ENCODE measurements at places on chromosomes 1 and 21.

- DNase-seq: no peak
These were observed 213.8 kb downstream of the GRIK1 start for GRCh38 chr21:29726044-29726443.

DNA sequence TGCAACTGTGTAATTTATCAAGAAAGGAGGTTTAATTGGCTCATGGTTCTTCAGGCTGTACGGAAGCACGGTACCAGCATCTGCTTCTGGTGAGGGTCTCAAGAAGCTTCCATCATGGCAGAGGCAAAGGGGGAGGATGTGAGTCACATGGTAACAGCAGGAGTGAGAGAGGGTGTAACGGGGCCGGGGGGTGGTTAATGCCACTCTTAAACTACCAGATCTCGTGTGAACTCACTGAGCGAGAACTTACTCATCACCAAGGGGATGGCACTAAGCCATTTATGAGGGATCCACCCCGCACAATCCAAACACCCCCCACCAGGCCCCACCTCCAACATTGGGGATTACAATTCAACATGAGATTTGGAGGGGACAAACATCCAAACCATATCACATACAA is 21.0 kb upstream of the IFFO2 start:
- no peak for DNase-seq

- peak; percentile 69 for DNase-seq
These were observed 26.8 kb downstream of the TMEM201 start for GRCh38 chr1:9615316-9616063.

- DNase-seq: no peak
These were observed 120.9 kb upstream of the PRDX6 start for GRCh38 chr1:173356191-173356762.

- no peak for DNase-seq
These were observed 58.2 kb upstream of the GADD45A start for GRCh38 chr1:67626861-67627235.

DNA sequence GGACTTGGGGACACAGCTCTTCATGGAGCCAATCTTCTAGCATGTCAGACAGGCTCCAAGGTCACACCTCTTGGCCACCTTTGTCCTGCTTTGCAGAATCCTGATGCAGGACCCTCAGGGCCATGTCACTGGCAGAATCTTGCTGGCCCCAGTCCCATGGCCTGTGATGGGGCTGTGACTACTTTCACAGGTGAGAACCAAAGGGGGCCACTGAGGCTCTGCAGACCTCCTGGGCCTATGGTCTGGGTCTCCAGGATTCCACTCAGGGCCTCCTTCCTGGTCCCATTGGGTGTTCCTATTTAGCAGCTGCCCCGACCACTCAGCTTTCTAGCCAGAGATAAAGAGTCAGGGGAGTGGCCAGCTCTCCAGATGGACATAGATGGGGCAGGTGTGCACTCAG is 238.7 kb downstream of the MATN1 start:
- DNase-seq: no peak

- DNase-seq: no peak
These were observed 167.5 kb downstream of the TPR start for GRCh38 chr1:186207391-186208085.

DNA sequence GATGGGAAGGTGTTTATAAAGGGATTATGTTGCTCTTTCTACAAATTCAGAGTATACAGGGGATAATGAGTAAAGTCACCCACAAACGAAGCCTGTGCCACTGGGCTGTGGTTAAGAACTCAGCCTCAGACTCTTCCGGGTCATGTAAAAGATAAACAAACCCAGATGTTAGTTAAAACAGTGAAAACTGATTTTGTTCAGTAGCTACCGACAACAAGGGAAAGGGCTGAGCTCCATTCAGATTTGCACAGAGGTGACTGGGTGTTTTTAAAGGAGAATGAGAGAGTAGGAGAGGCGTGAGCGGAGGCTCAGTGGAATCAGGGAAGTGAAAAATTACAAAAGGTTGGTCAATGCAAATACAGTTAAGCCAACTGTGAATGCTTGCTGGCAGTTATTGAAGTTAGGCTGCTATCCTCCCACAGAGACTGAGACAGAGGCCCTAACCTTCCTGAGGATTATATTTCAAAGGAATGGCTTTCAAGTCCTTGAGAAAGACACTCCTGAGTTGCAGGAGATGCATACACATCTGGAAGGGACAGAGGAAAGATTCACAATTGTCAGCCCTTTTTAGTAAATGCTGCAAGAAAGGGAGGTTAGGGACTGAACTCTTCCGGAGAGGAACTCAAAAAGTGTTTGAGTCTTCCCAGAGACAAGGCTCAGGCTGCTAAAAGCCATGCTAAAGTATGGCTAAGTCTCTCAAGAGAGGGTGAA is 29.9 kb upstream of the SAMD13 start:
- DNase-seq: no peak

GRCh38 chr1:166906647-166907046 is 30.6 kb upstream of the TADA1 start:
- no peak for DNase-seq

- DNase-seq: no peak
These were observed 72.6 kb downstream of the ATP6V1G3 start for GRCh38 chr1:198467907-198468306.

GRCh38 chr1:157291083-157291482 is 152.9 kb upstream of the ETV3 start:
- no peak for DNase-seq

DNA sequence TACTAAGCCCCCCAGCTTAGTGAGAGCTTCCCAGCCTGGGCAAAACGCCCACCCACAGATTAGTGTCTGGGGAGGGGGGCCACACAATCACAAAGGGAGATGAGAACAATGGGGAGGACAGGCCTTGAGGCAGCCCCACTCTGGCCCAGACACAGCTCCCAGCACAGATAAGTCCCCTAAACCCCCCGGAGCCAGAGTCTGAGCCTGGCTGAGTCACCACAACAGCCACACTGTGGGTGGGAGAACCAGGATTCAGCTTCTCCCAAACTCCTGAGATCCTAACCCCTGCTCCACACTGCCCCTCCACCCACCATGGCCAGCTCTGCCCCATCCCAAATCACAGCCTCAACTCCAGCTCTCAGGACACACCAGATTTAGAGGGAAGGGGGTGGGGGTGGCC is 4.2 kb downstream of the NECTIN4 start:
- no peak for DNase-seq

DNA sequence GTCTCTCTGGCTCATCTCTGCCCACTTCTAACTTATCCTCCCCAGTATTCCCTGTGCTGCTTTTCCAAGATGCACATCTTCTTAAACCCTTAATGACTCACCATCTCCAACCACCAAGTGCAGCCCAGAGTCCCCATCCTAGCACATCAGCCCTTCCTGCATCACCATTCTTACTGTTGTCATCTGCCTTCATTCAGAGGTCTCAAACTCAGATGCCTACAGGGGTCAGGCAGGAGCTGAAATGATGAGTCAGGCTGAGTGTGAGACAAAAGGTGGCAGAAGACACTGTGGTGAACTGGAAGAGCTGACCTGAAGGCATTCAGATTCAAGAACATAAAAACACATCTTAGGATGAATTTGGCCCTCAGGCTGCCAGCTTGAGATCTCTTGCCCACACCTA is 34.6 kb downstream of the OLFML2B start:
- DNase-seq: no peak

GRCh38 chr1:175174309-175175102 is 18.1 kb downstream of the KIAA0040 start:
- DNase-seq: no peak

GRCh38 chr1:28144203-28145135 is 32.0 kb downstream of the PTAFR start:
- DNase-seq: no peak

DNA sequence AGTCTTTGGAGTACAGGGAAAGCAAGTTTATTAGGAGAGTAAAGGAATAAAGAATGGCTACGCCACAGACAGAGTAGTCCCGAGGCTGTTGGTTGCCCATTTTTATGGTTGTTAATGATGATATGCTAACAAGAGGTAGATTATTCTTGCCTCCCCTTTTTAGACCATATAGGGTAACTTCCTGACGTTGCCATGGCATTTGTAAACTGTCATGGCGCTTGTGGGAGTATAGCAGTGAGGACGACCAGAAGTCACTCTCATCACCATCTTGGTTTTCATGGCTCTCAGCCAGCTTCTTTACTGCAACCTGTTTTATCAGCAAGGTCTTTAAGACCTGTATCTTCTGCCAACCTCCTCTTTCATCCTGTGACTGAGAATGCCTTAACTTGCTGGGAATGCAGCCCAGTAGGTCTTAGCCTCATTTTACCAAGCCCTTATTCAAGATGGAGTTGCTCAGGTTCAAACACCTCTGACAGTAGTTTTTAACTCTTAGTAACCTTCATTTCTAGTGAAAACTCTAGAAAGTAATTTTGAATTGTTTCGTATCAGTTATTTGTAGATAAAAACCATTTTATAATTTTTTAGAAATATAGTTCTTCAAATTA is 26.2 kb downstream of the TCP10L start:
- DNase-seq: no peak

DNA sequence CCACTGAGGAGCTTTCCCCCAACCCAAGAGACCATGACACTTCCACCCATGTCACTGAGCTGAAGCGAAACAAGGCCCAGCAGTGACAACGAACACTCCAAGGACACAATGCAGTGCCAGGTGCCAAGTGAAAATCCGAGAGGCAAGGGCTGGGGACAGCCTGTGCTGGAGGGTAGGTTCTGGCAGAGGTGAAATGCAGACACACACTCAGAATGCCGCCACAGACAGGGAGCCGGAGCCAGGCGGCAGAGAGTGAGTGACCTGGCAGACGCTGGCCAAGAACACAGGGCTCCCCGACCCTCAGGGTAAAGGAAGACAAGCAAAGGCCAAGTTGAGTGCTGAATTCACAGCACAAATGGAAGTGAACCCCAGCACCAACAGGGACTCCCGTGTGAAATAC is 78.9 kb downstream of the CD46 start:
- DNase-seq: no peak

GRCh38 chr1:71154429-71154828 is 73.6 kb upstream of the ZRANB2 start:
- no peak for DNase-seq

DNA sequence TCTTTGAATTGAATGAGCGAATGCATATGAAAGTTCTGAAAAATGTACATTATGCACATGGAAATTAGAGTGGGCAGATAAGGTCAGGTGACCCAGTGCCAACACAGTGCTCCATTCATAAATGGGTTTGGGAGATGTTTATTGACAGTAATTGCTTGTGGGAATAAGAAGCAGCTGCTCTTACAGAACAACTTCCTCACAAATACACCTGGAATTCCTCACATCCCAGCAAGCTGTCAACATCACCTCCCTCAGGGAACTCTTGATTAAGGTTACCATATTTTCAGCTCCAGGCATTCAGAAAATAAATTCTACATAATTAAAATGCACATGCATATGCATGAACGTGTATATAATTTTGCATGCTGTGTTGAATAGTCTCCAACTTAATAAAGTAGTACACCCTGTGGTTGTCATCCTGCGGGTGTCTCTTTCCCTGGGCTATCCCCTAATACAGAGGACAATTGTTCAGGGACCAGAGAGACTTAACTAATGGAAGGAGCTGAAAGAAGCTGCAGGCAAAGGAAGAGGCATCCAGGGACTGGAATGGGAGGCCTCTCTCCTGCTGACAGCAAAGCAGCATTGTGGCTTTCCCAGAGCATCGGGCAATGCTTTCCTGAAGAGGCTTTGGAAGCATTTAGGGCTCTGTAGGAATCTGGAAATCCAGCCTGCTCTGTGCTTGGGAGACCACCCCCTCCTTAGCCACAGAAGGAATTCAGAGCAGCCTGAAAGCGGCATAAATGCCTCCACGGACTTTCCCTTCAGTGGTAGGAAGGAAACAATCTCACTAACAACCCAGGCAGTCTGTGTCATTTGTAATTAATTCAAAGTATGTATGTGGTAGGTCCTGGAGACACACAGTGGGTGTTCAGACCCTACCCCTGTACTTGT is 55.2 kb upstream of the GNG12 start:
- DNase-seq: peak; percentile 15

DNA sequence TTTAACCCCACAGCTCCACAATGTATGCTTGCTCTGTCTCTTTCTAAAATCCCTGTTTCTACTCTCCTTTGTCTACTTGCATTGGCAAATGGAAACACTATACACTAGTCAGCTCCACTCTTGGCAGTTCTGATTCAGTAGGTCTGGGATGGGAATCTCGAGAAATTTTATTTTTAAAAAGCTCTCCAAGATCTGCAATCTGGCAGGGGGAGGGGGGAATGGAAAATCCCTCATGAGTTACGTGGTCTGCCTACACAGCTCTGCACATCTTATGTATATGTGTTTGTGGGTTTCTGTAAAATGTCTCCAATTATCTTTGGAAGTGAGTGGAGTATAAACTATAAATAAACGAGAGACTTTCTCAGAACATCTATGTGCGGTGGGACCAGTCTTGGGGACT is 9.9 kb upstream of the GALNT2 start:
- no peak for DNase-seq

GRCh38 chr1:61120246-61120840 is 38.0 kb downstream of the NFIA start:
- no peak for DNase-seq

DNA sequence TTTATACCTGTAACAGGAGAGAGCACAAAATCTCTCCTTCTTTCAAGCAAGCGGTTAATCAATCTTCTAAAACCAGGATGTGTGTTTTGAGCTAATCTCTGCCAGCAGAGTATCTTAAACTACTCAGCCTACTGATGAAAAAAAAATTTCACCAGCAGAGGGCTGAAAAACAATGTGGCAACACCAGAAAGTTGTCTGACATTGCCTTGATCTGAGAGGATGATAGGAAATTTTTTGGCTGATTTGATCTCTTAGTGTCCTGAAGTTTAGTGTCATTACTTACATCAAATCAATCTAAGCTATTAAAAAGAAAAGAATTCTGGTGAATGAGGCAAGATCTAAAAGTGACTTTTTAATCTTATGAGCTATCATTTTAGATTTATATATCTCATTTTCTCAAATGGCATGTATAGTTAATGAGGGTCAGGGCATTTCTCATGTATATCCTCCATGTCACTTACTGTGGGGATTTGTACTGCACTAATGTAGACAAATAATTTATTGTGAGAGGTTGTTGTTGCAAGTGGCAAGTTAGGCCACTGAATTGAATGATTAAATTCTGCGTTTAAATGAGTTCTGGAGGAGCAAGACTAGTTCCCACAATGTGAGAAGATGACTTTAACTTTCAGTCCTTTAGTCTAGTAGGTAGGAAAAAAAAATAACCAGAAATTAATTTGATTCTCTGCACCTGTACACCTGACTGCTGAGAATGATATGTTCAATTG is 10.9 kb downstream of the ADAMTS1 start:
- DNase-seq: no peak

DNA sequence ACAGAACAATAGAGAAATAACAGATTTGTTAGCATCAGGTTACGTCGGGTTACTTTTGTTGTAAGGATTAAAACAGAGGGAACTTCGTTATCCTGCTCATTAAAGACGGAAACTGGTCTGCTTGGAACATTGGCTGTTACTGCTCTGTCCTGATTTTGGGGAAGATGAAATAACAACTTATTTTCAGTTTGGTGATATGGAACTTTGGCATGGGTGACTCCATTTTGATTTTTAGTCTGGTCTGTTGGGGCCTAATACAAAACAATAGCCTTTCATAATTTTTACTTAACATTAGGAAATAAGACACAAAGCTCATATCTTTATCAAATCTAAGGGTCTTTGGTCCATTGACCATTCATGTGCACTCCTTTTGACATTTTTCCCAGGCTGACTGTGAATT is 220.5 kb upstream of the DUSP10 start:
- no peak for DNase-seq

Measured in SK-N-SH (cell line).